NCI-H510A (cell line): ENCODE measurements at places on chromosomes 3 and 15.

DNA sequence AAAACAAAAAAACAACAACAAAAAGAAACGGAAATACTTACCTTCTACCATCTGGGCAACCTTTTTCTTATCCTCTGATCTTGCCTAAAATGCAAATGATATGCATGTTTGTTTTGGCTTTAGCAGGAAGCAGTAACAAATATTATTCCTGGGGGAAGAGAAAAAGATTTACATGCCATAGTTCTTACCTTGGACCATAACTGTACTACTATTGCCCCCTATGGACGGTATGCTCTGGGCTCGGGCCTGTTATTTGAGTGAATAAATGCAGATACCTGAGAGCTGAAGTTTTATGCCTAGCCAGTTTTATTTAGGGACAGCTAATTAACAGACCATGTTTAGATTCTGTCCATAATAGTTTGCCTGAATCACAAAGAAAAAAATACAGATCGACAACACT is 12.6 kb upstream of the STARD5 start:
- no peak for DNase-seq

DNA sequence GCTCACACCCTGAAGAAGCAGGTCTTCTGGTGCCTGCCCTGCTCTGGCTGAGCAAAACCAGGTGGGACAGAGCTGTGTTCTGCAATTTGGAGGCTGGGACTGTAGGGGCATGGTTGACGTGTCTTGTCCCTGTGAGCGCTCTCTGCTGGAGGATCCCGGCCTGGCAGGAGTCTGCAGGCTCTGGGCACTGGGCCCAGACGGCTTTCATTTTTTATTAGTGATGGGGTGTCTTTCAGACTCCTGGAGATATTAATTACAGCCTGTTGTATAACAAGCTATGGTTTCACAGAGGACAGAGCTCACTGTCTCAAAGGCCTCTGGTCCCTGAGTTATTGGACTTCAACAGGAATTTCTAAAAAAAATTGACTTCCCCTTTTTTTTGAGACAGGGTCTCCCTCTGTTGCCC is 29.5 kb upstream of the ZNF710 start:
- no peak for DNase-seq

GRCh38 chr15:25372298-25372697 is 66.5 kb downstream of the UBE3A start:
- DNase-seq: no peak

DNA sequence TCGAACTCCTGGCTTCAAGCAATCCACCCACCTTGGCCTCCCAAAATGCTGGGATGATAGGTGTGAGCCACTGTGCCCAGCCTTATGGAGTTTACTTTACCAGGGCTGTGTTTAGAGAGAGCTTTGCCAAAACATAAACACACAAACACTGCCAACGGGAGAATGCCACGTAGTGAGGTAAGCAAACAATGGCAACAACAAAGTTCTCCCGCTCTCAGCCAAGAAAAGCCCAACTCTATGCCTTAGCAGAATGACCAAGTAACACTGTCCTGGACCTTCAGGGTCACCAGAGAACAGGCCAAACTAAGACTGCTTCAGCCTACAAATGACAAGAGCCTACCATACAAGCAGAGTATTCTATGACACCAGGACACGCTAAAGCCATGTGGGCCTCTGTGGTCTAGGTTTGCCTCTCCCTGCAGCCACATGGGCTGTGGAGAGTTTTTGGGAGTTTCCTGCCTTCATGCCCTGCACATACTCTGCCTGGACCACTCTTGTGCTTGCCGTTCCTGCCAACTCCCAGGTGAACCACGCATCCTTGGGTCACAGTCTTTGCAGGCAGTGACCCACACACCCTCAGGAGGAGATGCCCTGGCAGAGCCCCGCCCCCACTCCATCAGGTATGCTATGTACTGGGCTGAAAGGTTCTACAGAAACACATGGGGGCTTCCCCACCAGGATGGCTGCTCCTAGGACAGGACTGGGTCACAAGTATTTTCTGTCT is 21.6 kb upstream of the CNBP start:
- no peak for DNase-seq

- DNase-seq: no peak
Observed at GRCh38 chr15:83947156-83947555, 288.4 kb upstream of the GOLGA6L4 start.

DNA sequence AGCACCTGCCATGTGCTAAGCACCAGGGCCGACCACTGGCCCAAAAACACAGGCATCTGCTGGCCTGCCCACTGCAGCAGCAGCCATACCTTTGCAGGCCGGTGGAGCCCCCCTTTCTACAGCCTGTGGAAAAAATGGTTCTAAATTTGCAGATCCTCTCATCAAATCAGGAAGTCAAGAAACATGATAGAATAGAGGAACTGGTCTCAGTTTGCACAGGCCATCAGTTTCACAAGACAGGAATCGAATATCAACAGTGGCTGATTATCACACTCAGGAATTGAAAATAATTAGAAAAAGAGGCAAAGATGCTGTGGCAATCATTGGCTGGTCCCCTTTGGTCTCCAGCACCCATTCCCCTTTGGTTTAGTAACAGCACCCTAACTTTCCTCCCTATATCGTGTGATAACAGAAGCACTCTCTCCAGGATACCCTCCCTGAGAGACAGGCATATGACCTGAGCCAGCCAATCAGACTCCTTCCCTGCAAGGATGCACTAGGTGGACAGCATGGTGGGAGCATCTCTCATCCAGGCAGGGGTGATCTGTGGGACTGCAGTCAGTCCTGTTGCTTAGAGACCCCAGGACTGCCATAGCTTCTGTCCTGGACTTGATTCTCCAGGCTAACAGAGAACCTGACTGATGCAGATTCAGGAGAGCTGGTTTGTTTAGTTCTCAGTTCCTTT is 3.5 kb upstream of the PAK6 start:
- no peak for DNase-seq

- DNase-seq: no peak
Observed at GRCh38 chr3:27049792-27050191, 319.4 kb downstream of the NEK10 start.

DNA sequence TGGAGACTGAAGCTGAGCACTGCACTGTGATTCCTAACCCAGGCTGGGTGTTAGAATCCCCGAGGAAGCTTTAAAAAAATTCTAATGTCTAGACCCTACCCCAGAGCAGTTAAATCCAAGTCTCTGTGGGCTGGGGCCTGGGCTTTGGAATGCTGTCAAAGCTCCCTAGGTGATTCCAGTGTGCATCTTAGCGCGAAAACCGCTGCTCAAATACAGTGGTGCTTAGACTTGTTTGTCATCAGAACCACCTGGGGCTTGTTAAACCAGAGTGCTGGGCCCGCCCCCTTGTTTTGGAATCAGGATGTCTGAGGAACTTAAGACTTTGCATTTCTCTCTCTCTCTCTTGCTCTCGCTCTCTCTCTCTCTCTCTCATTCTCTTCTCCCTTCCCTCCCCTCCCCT is 20.7 kb downstream of the RHCG start:
- DNase-seq: no peak

GRCh38 chr15:72116731-72117485 is 1.0 kb downstream of the MYO9A start:
- no peak for DNase-seq

DNA sequence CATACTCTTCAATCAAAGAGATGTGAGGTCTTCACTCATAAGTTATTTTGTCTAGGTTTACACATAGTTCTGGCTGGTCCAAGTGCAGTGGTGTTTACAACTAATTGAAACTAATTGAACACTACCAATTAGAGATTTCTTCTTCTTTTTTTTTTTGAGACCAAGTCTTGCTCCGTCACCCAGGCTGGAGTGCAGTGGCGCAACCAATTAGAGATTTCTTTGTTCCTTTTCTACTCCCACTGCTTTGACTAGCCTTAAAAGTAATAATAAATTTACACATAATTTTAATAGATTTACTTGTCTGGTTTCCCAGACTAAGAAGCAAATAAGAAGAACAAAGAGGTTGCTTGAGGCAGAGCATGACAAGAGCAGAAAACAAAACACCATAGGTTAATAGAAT is 6.7 kb upstream of the DENND6A start:
- no peak for DNase-seq

DNA sequence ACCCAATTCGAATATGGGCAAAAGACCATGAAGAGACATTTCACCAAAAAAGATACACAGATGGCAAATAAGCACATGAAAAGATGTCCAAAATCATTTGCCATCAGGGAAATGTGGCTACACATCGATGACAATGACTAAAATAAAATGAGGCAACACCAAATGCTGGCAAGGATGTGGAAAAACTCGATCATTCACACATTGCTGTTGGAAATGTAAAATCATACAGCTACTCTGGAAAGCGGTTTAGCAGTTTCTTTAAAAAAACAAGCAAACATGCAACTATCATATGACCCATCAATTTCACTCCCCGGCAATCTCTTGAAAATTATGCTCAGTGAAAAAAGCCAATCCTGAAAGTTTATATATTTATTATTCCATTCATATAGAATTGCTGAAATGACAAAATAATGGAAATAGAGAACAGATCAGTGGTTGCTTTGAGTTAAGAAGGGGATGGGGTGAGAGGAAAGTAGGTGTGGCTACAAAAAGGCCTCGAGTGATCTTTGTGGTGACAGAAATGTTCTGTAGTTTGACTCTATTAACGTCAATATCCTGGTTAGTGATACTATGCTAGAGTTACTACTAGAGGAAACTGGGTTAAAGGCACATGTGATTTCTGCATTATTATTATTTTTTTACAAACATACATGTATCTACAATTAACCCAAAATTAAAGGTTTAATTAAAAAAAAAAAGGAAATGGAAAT is 45.0 kb downstream of the DLG1 start:
- DNase-seq: no peak

DNA sequence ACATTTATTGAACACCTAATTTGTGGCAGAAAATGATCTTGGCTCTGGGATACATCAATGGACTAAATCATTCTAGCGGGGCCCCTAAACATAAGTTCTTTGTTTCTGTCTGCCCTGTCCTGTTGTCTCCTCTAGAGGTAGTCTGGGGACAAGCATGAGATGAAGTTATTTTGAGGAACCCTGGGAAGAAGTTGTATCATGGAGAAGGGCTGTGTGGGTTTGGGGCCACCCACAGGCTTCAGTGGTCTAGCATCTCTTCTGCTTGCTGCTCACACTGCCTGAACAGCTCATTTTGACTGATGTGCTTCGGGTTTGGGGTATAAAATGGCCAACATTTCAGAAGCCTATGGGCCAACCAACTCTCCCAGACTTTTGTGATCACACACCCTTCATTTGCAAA is 50.3 kb upstream of the OSBPL11 start:
- no peak for DNase-seq

- DNase-seq: no peak
Observed at GRCh38 chr3:52484680-52485461, 10.3 kb upstream of the STAB1 start.

- DNase-seq: no peak
Observed at GRCh38 chr3:37906734-37907282, 45.1 kb downstream of the CTDSPL start.
